SW480 (cell line): ENCODE measurements at places on chromosomes 2 and 18.

DNA sequence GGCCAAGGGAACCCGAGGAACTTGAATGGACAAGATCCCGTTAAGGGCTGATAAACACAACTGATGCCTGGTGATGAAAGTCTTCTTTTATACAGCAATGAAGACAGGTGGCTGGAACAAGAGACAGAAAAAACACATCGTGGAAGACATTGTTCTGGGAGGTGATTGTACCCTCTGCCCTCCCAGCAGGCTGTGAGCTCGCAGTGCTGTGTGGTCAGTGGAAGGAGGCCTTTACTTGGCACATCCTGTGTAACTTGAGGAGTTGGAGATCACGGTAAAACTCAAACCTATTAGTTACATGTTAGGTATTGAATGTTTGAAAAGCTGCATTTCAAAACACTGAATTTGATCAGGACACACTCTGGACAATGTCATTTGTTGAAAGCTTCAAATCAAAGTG is 249.9 kb upstream of the EPAS1 start:
- DNase-seq: no peak

- no peak for DNase-seq
Measured at GRCh38 chr2:156429211-156429610, 7.0 kb upstream of the GPD2 start.

DNA sequence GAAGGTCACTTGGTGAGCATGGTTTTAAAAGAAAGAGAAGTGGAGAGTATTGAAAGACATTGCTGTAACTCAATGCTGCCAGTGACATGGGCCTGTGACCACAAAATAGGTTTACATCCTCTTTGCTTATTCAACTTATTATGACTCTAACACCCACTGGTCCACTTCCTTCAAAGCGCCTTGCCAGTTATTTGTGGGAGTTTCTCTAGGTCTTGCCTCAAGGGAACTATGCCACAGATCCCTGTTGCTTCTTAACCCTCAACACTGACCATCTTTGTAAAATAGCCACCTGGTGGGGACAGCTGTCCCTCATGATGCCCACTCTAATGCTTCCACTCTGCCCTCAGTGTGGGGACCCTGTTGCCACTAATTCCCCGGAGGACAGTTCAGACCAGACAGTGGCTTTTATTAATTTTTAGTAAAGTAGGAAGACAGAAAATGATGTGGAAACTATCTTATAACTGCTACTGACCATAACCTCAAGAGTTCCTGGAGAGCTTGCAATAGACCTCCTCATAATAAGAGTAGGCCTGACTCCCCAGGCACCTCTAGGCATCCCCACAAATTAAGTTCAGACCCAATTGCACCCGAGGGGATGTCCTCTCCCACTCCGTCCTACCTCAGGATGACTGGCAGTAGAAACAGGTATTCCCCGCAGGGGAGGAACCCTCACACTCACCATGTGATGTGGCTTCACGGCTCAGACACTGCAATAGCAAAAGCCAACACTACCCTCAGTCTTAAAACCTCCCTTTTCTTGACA is 31.3 kb upstream of the SLC25A52 start:
- DNase-seq: no peak

DNA sequence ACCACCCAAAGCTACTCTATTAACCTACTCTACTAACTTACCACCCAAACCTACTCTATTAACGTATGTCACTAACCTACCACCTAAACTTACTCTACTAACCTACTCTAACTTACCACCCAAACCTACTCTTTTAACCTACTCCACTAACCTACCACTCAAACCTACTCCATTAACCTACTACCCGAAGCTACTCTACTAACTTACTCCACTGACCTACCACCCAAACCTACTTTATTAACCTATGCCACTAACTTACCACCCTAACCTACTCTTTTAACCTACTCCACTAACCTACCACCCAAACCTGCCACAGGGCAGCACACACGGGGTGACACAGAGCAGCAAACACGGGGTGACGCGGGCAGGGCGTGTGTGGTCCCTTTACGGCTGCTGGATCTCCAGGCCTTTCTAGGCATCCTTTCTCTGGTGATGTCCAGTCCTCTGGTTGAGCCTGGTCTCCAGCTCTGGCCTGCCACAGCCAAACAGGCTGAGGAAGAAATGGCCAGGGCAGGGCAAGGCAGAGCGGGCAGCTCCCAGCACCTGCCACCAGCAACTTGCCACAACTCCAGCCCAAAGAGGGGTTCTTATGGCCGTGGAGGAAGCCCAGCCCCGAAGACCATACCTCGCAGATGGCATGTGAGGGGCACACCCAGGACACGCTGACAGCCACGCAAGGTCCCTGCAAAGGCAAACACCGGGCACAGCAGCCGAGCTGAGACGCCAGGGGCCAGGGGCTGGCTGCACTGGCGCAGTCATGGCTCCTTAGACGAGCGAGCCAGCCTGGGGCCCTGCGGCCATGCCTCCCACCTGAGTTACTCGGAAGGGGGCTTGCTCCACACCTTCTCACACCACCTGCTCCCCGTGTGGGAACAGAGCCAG is 25.7 kb downstream of the PXDN start:
- DNase-seq: no peak

DNA sequence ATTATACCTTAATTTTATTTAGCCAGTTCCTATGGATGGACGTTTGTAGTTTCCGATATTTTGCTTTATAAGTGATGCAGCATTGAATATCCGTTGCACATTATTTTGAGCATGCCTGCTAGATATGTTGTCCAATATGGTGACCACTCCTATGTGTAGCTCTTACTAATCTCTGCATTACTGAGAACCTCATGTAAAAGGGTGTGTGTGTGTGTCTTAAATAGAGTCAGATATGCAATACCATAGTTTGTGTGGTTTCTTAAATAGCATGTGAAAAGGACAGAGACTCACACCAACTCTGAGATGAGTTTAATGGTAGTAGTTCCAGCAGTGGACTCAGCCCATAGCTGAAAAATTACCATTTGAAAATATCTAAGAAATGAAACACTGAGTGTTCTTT is 32.3 kb downstream of the CD8A start:
- no peak for DNase-seq

GRCh38 chr18:50045126-50045525 is 149.8 kb downstream of the MYO5B start:
- DNase-seq: no peak

GRCh38 chr18:48934415-48934722 is 16.4 kb downstream of the SMAD7 start:
- no peak for DNase-seq

DNA sequence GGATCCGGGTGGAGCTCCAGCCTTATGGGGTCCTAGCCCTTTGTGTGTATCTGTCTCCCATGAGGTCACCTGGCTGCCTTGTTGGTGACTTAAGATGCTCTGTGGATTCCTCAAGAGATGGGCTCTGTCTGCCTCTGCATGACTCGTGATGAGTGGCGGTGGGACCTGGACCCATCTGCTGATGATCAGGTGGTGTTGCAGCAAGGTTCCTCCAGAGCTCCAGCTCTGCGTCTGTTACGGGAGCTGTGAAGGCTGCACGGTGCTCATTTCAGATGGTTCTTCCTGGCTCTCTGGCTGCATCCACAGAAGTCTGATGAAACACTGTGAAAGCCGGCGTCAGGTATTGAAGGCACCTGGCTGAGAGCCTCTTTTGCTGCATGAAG is 2.4 kb downstream of the AGAP1 start:
- peak; percentile 76 for DNase-seq

- DNase-seq: peak; percentile 31
Measured at GRCh38 chr2:234003972-234004617, 46.4 kb upstream of the SPP2 start.

DNA sequence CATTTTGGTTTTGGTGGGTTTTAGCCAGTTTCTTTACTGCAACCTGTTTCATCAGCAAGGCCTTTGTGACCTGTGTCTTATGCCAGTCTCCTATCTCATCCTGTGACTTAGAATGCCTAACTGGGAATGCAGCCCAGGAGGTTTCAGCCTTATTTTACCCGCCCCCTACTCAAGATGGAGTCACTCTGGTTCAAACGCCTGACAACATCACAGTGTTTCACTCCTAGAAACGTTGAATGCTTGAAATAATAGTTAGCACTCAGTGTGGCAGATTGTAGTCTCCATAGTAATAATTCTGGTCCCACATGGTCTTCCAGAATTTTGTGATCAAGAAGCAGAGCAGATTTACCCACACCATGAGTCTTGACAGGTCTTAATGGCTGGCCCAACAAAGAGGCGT is 159.0 kb upstream of the TRIB2 start:
- no peak for DNase-seq

DNA sequence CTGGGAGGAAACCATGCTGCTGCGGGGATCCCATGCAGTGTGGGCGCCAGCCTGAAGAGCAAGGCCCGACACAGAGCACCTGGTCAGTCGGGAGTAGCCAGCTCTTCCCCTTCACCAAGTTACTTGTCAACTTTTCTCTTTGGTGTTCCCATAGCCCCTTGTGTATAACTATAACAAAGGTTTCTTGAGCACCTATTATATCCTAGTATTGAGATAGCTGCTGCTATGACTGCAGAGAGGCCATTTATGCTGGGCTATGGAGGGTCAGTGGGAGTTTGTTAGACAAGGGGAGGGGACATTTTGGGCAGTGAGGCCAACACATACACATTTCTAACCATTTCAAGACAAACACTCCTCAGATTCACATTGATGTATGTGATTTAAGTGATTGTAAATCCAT is 10.8 kb downstream of the HK2 start:
- no peak for DNase-seq

- DNase-seq: no peak
Measured at GRCh38 chr2:232485757-232486557, 1.7 kb downstream of the ECEL1 start.

- no peak for DNase-seq
Measured at GRCh38 chr2:196955036-196955435, 28.5 kb upstream of the PGAP1 start.

- no peak for DNase-seq
Measured at GRCh38 chr2:25276569-25277465, 64.9 kb downstream of the DNMT3A start.

DNA sequence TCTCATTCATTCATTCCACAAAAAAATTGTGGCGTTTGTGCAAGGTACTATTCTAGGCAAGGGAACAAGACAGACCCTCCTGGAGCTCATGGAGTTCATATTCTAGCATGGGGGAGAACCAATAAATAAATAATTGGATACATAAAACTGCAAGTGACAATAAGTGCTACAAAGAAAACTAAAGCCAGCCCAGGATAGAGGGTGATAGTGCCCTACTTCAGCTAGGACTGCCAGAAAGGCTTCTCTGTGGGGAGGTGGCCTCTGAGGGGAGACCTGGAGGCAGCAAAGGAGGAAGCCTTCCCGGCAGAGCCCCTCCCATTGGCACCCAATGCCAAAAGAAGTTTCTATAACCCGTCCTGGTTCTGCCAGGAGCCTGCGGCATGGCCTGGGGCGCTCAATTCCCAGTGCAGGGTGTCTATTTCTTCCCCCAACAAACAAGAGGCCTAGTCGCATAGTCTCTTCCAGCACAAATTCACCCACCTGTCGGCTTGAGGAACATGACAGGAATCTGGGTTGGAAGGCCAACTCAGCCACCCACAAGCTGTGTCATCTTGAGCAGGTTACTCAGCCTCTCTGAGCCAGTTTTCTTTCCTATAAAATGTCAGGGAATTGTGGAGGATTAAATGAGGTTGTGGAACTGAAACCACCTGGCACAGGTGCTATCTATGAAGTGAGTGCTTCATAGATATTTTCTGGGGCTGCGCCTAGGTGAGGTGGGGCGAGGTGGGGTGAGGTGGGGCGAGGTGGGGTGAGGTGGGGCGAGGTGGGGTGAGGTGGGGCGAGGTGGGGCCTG is 94.3 kb downstream of the ZFP36L2 start:
- DNase-seq: no peak

DNA sequence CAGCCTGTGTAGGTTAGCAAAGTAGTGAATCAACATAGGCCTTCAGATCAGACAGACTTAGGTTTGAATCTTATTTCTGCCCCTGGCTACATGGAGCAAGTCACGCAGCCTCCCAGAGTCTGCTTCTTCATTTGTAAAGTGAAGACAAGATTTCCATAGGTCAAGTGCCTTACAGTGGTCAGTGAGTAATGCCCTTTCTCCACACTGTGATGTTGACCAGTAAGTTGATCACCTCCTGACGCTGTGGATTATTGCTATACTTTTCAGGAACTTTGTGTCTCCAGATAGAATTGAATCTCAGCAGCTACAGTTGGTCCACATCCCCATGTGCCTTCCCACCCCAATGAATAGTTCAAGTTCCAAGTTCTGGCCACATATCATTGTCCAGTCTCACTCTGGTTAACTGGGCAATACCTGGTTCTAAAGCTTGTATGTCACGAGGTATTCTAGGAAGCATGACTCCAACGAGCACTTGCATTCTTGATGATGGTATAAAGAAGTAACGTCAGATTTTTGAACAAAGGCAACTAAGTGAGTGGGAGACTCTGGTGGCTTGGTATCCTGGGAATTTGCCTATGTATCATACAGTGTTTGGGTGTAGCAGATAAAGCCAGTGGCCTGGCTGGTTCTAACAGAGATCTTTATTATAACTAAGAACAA is 2.1 kb upstream of the CLIP4 start:
- peak; percentile 87 for DNase-seq

GRCh38 chr18:26468931-26469340 is 79.4 kb downstream of the KCTD1 start:
- peak; percentile 18 for DNase-seq

- peak; percentile 41 for DNase-seq
Measured at GRCh38 chr2:227942021-227942420, 70.6 kb downstream of the DAW1 start.

DNA sequence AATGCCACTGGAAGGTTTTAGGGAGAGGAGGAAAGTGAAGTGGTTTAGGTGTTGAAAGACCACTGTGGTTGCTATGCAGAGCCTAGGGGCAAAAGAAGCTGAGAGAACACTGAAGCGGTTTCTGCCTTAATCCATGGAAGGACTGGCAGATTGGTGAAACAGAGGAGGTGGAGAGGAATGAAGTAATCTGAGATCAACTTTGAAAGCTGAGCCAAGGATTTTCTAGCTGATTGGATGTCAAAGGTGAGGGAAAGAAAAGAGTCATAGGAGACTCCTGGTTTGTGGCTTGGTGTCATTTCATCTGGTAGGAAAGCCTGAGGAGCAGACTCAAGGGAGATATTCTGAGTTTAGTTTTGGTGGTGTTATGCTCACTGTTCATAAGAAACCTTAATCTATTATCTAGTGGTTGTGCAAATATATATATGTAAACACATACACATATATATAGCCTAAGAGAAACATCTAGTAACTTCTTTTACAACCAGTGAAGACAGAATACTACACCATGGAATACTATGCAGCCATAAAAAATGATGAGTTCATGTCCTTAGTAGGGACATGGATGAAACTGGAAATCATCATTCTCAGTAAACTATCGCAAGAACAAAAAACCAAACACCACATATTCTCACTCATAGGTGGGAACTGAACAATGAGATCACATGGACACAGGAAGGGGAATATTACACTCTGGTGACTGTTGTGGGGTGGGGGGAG is 134.1 kb upstream of the CREB1 start:
- DNase-seq: no peak
